ENCODE measurements at places on chromosomes 4 and X. TPM values are rescaled to one million over a fixed set of nuclear protein-coding genes. Genes with fewer than 3 reads are reported as not detected.

GPR34 gene
- total RNA-seq, result 27.5 TPM

FREM3 gene
- 1.5 TPM for total RNA-seq

DNA sequence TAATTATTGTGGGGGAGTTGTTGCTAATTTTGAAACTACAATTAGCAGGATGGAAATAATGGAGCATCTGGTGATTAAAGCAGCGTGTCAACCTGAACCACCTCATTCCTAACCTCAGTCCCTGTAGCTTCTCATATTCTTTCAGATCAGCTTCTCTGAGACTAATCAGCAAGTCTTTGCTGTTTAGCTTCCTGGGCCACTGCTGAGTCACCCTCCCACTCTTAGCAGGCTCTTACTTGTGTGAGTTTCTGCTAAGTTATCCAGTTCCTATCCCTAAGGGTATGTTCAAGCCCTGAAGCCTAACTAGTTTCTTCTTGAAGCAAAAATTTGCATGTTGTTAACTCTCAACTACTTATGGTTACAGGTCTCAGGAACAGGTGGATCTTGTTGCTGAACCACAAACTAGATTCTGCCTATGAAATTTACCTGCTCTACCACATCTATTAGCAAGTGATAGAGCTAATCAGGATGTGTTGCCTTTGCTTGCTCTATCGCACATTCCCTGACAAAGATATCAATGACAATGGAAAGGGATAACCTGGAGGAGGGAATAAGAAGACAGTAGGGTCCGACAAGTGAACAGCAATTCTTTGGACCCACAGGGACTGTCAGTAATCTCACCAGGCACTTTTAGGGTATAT is 134.2 kb downstream of the EIF4E start:
- no peak for DNase-seq

DNA sequence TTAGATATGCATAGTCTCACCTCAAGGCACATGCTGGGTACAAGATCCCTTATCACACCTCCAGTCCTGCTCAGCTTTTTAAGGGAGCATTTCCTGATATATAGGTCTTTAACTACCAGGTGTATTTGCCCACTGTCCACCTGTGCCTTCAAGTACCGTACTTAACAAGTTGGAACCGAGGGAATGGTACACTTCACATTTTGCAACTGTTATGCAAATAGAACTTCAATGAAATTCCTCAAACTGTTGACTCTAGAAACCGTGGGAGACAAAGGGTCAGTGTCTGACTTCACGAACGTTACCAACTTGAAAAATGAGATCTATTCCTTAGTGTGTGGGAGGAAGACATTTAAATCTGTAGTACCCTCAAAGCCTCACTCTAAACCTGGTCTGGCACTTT is 5.2 kb downstream of the TRIM2 start:
- DNase-seq, result no peak

GRCh38 chr4:185472103-185472542 is 590 bp upstream of the CCDC110 start:
- DNase-seq, result peak; percentile 23

GPRASP3 gene
- total RNA-seq, result 14.3 TPM

COL4A5 gene
- 296 TPM for total RNA-seq

TMEM35A gene
- 8.0 TPM for total RNA-seq

DNA sequence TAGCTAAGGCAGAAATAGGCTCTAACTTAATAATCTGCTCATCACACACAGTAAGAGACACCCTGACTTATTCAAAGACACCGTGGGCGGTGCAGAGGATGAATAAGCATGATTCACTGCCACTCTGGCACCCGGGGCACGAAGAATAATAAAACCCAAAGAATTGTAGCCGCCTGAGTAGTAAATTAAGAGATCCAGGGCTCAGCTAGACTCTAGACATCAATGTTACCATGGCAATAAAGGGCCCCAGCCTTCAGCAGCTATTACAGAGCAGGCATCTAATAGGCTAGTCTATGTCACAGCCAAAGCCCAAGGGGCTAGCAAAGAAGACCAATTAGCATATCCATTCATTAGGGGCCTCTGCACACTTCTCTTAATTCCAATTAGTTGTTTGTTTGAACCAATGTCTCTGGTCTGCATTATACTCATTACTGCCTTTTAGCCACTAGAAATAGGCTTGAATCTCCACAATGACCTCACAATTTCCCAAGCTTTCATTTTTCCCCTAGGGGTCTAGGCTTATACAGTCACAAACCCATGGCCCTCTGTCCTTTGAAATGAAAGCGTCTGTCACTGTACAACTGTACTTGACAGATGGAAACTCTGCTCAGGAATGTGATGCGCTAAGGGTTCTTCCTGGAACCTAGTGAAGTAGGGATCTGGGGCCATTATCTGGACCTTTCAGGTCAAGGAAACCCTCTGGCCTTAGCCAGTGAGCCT is 3.0 kb upstream of the ATP1B4 start:
- DNase-seq, result no peak

- DNase-seq, result no peak
Observed at GRCh38 chrX:30060718-30061117, 154.6 kb upstream of the MAGEB2 start.

PAGE5 gene
- not detected for total RNA-seq

ASB12 gene
- 0.21 TPM for total RNA-seq

DNA sequence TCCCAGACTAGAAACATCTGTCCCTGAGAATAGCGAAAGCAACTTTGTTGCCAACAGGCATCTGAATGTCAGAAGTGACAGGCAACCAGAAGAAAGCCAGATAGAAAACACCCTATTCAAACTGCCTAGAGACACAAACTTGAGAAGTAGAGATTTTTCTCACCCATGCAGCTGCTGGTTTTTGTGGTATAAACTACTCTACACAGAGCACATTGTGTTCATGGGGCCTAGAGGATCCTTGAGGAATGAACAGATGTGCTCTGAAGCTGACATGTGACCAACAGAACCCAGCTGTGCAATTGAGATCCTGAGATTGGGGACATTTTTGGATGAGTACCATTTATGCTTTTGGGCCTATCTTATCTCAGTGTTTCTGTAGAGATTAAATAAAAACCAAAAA is 63.6 kb upstream of the NRK start:
- no peak for DNase-seq

MAOA gene
- 50.6 TPM for total RNA-seq

- no peak for DNase-seq
Observed at GRCh38 chr4:25223802-25224375, 9.9 kb upstream of the PI4K2B start.

TMEM271 gene
- 0.21 TPM for total RNA-seq

DNA sequence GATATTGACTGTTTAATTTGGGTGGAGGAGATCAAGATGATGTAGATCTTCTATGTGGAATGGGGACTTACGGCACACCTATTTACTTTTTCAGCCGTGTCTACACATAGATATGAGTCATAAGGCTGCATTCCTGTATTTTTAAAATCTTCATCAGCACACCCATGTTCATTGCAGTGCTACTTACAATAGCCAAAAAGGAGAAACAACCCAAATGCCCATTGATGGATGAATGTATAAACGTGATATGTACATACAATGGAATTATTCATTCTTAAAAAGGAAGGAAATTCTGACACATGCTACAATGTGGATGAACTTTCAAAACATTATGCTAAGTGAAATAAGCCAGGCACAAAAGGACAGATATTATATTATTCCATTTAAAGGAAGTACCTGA is 98.6 kb downstream of the AASDH start:
- no peak for DNase-seq

DNA sequence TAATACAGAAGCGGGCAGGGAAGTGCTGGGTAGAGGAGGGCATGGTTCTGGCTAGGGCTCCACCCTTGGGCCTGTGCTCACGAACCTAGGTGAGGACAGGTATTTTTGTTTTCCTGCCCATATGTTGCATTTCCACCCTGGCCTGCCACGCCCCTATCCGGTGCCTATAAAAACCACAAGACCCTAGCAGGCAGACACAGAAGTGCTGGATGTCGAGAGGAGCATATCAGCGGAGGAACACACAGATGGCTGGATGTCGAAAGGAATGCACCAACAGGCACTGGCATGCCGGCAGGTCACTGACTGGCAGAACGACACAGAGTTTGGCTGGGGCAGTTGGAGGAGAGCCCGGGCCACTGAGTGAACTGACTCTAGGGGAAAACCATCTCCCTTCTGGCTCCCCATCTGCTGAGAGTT is 316.6 kb upstream of the BOD1L1 start:
- DNase-seq, result no peak

DNA sequence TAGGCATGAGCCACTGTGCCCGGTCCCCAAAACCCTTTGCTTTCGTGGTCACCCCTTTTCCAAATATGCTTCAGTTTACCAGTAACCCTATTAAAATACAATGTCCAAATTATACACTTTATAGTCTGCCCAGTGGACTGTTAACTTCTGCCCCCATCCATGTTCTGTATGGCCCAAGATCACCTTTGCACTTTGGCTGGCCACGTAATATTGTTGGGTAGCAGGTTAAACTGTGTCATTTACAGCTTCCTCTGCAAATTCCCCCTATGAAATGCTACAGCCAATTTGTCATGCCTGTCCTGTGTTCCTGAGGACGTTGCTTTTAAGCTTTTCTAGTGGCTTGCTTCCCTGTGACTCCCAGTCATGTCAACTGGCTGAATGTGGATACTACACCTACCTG is 101.1 kb upstream of the IL13RA1 start:
- no peak for DNase-seq

CCDC110 gene
- total RNA-seq, result 18.2 TPM

EREG gene
- total RNA-seq, result 0.16 TPM

TRPC5OS gene
- total RNA-seq, result not detected

DNA sequence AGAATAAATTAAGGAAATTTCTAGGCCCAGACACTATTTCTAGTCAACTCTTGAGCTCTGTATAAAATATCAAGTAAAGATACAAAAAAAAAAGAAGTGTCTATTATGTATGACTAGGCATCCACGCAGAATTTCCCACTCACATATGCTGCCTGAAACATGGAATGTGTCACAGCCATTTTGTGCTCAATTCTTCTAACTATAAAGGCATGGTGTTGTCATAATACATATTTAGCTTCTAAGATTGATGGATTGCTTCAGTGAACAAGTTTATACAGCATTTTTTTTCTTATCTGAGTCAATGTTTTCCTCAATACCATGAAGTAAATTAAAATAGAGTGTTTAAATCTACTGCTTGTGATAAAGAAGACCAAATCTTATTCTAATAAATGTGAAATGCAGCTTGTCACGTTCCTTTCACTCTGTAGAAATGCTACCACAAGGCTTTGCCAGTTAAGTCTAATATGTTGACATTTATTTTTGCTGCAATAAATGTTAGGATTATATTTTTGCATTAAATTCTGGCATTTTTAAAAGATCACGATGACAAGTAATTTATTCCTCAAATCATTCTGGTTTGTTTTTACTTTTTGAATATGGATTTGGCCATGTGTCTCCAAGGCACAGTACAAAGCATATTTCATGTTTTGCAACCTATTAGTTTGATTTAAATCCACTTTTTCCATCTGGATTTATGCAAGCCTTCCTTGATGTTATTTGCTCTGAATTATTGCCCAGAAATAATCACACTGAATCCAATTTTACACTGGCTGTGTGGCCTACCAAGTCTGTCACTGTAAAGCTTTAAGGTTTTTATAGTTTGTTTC is 1829.0 kb upstream of the PCDH7 start:
- peak; percentile 13 for DNase-seq

GRCh38 chr4:184102927-184103326 is 114.7 kb downstream of the ENPP6 start:
- no peak for DNase-seq

GRCh38 chrX:49995107-49995731 is 72.8 kb downstream of the CLCN5 start:
- DNase-seq, result no peak

DNA sequence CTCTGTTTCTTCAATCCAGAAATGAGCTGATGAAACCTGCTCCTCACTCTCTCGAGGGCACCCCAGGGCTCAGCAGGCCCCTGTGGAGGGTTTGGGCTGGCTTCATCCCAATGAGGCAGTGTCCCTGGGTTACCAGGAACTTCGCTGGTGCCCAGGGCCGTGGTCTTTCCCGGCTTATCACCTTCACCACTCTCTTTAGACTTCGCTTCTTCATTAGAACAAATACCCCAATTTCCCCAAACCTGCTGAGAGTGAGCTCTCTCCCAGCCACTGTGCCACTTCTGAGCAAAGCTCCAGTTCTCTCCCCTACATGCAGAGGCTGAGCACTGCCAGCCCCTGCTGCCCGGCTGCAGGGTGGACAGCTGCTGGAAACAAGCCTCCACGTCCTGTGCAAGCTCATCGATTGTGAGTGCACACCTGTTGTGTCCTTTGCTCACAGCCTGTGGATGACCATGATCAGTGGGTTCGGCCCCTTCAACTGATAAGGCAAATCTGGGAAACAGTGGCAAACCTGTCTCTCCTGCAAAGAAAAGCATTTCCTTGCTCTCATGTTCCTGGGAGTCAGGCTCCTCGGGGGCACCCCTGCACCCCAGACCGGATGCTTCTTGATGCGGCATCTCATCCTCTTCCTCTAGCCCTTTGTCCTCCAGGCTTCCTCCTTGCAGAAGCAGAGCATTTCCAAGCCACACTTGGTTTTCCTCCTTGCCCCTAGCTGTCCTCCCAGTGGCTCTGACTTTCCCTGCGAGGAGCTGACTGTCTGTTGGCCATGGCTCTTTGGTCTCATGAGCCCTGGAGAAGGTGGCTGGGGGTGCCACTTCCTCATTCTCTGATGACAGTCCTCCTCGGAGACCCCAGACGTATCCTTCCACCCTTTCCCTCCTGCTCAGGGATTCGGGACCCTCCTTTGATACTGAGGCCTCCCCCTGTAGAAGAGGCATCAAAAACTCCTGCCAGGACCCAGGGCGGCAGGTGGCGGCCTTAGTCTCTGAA is 28.7 kb downstream of the C4orf50 start:
- no peak for DNase-seq

- DNase-seq, result no peak
Observed at GRCh38 chrX:67544281-67545035, 637 bp downstream of the AR start.

DNA sequence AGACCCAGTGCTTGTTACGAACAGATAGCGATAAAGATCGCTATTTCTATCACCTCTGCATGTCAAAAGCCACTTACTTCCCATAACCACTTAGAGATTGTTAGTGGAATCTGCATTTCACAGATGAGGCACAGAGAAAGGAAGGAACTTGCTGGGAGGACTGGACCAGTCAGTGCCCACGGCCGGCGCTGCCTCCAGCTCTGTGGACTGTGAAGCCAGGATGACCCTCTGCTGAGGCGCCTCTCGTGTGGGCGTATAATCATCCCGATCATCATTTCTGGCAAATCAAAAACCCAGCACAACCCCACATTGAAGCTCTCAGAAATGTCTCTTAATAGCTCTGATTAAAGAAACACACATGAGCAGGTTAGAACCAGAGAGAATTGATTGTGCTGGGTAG is 61.5 kb upstream of the ADRA2C start:
- DNase-seq, result no peak
